Brain pericyte (primary cell): ENCODE measurements at places on chromosomes 5 and 9.

DNA sequence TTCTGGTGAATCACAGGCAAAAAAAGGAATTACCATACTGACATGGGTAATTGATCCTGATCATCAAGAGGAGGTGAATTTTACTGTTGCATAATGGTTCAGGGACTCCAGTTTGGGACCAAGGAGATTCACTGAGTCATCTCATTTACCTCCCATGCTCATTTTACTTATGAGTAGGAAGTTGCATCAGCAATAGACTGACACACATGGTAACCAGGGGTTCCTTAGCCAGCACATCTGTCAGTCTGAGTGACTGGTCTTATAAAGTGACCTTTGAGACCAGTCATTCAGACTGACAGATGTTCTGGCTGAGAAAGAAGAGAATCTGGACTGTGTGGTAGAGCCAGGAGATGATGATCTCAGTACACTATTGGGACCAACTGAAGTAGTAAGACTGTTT is 384.6 kb upstream of the CD180 start:
- DNase-seq, result no peak

GRCh38 chr5:160665460-160665859 is 186.6 kb downstream of the ATP10B start:
- no peak for DNase-seq

DNA sequence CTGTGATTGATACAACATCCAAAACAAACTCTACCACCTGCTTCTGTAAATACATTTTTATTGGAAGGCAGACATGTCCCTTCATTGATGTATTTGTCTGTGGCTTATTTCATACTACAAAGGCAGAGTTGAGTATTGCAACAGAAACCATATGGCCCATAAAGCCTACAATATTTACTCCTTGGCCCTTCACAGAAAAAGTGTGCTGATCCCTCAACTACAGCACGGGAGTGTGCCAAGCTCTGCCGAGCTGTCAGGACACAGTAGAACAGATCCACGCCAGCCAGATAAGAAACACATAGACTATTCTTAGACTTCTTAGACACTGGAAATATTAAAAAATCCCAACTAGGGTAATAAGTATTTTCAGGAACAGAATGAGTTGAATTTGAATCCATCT is 13.2 kb downstream of the TICAM2 start:
- no peak for DNase-seq

DNA sequence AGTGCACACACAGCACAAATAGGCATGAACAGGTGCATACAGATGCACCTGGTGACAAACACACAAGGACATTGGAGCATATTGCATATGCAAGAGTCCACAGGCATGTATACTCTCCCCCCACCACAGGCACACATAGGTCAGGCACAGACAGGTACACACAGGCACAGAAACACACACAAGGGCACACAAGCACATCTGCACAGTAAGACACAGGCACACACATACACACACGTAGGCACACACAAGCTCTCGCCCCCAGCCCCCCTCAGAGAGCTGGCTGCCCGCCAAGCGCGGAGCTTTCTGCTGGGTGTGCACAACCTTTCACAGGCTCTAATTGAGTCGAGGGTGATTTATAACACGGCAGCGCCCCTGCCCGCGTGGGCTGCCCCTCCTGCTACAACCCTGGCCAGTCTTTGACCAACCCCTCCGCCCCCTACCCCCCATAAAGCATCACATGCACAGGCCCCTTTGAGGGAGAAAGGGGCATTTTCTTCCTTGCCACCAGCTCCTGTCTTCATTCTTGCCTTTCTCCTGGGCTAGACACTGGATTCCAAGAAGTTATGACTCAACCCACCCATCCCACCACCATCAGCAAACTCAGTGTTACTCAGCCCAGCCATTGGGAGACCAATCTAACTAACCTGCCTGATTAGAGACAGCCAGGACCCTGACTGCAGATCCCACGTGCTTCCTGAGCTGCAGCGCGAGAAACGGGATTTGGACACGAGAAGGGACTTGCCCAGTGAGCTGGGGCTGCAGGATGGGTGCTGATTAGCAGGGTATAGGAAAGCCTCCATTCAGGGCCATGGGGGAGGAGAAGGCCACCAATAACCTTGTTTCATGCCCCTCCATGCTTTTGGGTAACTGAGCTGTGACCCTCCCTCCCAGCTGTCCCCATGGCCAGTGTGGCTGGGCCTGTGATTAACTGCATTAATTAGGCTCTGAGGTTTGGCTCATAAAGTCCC is 42.8 kb upstream of the PSD2 start:
- no peak for DNase-seq

DNA sequence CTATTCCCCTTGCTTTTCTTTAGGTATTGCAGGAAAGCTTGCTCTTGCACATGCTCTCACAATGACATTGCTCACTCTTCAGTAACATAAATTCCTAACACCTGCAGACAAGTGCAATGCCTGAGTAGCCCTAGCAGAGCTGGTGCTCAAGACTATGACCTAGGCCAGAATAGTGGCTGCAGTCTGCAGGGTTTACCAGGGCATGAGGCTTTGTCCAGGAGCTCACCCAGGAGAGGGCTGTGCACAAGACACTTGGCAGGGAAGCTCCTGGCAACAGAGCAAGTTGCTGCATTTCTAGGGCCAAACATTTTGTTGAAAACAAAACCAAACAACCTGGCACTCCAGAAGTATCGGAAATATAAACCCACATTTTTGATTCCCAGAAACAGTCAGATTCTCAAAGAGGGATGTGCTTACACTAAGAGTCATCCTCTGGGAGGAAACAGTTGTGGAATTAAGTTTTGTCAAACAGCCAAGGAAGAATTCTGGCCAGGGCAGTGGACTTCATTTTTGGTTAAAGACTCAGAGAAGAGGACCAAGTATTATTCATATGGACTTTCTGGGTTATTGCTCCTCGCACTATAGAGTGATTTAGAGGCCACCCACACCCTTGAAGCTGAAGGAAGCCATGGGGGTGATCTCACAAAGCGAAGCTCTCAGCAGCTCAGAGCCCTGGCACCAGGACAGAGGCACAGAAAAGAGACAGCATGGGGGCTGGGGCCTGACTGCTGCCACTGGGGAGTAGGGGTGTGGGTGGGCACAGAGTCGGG is 44.9 kb downstream of the MACROH2A1 start:
- DNase-seq, result no peak

GRCh38 chr9:82196622-82197441 is 208.3 kb downstream of the SPATA31D1 start:
- DNase-seq, result no peak

DNA sequence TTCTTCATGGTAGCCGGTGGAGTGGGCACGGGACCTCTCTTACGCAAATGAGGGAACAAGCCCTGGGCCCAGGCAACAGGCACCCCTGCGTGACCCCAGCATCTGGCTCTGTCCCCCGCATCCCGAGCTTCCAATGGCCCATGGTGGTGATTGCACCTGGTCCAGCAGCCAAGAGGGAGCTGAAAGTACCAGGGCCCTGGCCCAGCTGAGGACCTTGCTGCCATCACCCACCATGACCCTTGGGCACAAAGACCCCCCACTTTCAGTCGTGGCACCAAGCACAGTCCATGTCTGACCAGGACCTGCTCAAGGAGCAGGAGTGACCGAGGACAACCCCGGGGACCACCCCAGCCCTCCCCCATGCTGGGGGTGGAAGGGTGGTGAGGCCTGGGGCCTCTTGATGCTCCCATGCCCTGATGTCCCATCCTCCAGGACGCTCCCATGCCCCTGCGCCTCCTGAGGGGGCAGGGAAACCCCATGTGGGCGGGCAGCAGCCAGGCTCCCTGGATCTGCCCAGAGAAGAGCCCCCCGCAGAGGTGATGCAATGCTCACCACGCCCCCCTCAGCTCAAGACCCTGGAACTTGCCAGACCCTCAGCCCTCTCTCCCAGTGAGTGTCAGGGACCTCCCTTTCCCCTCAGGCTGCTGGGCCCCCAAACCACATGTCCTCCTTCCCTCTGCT is 123.9 kb downstream of the ADAMTS2 start:
- DNase-seq, result no peak

DNA sequence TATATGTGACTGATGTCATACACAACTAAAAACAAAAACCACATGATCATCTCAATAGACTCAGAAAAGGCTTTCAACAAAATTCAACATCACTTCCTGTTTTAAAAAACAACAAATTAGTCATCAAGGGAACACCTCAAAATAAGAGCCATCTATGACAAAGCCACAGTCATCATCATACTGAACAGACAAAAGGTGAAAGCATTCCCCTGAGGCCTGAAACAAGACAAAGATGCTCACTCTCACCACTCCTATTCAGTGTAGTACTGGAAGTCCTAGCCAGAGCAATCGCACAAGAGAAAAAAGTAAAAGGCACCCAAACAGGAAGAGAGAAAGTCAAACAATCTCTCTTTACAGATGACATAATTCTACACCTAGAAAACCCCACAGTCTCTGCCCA is 893.5 kb upstream of the EDIL3 start:
- DNase-seq, result no peak

DNA sequence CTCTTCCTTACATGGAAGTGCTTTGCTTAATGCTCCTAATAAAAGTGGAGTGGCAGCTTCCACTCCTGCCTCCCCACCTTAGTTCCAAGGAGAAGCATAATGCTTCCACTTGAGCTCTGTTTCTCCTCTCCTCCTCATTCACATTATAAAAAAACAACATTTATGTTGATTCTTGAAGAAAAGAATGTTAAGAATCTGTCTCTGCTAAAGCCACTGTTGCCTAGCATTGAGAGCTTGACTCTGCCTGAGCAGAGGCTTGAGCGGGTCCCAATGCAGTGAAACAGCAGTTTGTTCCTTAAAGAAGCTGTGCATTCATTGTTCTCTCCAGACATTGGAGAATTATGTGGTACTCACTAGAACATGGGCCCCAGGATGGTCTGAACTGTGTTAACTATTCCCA is 101.5 kb upstream of the GHR start:
- no peak for DNase-seq

DNA sequence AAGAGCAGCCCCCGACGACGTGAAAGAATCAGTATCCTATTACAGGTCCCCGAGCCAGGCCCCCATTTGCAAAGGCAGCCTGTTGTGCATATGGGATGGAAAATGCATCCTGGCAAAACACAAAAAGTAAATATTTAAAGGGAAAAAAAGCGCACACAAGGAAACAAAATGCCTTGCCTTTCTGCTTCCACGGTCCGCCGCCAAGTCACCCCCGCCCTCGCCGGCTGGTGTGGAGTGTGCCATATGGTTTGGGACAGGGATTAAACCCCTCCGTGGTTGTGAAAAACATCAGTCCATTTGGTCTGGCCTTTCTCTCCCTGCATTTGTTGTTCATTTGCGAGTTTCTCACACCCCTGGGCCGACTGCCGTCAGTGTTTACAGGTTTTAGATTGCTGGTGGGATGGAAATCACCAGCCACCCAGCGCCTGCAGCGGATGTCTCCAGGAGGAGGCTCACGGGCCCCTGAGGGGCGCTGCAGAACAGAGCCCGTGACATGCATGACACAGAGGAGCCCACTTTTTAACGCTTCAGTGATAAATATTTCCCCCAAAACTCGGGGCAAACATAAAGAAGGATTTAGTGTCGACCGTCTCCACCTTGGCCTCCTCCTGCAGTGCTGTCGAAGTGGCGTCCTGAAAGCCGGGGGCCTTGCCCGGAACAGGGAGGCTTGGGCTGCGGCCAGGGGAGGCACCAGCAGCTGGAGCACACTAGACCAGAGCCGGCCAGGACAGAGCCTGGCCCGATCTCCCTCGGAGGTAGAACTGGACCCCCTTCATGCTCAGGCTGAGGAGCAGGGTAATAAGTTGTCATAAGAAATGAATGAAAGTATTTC is 161.5 kb downstream of the HSD17B3 start:
- no peak for DNase-seq

- no peak for DNase-seq
These were observed 26.9 kb upstream of the SH3PXD2B start for GRCh38 chr5:172481011-172481800.

DNA sequence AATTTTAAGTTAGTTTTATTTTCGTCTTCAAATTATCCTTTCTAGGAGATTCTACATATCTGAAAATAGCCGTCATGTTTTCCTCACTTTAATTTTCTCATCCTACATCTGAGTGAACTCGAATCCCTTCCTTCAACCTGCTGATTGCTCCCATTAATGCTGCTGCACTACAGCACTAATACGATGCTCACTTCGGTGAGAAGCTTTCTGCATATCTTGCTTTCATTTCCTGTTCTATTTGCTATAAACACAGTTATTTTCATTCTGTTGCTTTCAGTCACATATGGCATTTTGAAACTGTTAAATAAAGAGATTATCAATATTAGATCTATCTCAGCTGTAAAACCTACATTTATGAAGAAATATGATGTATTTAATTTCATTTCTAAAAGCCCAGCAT is 749.2 kb downstream of the EFNA5 start:
- no peak for DNase-seq

GRCh38 chr9:79371948-79372555 is 199.7 kb upstream of the TLE4 start:
- no peak for DNase-seq

- peak; percentile 36 for DNase-seq
These were observed 225.8 kb downstream of the FANCC start for GRCh38 chr9:95091601-95092261.

- no peak for DNase-seq
These were observed 1.3 kb downstream of the GPR150 start for GRCh38 chr5:95620870-95621838.
